Breast epithelium (tissue), 4 donors: ENCODE measurements at places on chromosomes 7 and 10.

GRCh38 chr10:125266966-125267365, 106.6 kb upstream of the CTBP2 start:
- no peak for DNase-seq

- peak; percentile 22 for DNase-seq
Measured at GRCh38 chr10:132303361-132304115, 4.2 kb downstream of the STK32C start.

DNA sequence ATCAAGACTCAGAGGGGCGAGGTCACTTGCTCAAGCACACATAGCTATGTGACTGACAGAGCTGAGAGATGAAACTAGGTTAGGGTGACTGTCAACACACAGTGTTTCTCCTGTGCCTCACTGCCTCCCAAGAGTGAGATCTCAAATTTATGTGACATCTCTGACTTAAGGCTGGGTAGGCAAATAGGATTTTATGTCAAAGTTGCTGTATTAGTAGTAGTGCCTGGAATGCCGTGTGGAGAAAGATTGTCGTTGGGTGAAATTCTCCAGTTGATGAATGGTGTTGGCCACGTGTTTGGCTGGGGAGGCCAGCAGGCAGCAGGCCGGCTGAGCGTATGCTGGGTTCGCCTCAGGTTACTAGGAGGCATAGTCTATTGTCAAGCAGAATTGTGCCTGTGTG, 148.3 kb upstream of the BMPER start:
- DNase-seq, result no peak

GRCh38 chr10:6590100-6590499, 10.0 kb upstream of the PRKCQ start:
- DNase-seq, result no peak

DNA sequence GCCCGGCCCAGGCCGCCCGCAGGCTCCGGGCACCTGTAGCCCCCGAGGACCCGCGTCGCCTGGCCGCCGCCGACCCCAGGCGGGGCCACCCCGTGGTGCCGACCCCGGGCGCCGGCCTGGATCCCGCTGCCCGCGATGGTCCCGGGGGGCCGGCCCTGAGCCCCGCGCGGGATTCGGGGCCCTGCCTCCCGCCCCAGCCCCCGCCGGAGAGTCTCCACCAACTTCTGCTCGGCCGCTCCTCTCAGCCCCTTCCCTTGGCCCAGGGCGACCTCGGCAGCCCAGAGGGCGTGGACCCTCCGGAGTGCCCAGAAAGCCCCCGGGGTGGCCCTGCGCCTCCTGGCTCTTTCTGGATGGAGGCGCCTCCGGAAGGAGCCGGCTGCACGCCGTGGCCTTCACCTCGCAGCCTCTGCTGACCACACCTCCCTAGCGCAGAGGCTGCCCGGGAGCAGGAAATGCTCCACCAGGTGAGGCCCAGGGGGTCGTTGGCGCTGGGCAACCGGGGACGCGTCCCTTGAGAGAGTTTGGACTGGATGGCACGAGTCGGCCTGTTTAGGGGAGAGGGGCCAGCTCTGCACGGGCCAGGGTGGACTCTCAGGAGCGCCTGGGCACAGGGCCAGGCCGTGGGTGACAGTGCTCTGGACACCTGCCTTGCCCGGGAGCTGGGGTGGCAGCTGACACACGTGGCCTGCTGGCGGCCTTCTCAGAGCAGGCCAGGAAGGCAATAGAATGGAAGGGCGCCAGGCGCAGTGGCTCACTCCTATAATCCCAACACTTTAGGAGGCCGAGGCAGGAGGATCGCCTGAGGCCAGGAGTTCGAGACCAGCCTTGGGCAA, 529 bp downstream of the ZNF853 start:
- DNase-seq, result no peak

GRCh38 chr10:132904181-132904813, 38.1 kb downstream of the CFAP46 start:
- DNase-seq, result no peak

GRCh38 chr10:132192076-132192975, 5.6 kb downstream of the DPYSL4 start:
- DNase-seq, result no peak

GRCh38 chr7:156496363-156496769, 144.2 kb upstream of the RNF32 start:
- DNase-seq, result no peak

- DNase-seq, result no peak
Measured at GRCh38 chr7:29289156-29290021, 94.8 kb downstream of the CHN2 start.

DNA sequence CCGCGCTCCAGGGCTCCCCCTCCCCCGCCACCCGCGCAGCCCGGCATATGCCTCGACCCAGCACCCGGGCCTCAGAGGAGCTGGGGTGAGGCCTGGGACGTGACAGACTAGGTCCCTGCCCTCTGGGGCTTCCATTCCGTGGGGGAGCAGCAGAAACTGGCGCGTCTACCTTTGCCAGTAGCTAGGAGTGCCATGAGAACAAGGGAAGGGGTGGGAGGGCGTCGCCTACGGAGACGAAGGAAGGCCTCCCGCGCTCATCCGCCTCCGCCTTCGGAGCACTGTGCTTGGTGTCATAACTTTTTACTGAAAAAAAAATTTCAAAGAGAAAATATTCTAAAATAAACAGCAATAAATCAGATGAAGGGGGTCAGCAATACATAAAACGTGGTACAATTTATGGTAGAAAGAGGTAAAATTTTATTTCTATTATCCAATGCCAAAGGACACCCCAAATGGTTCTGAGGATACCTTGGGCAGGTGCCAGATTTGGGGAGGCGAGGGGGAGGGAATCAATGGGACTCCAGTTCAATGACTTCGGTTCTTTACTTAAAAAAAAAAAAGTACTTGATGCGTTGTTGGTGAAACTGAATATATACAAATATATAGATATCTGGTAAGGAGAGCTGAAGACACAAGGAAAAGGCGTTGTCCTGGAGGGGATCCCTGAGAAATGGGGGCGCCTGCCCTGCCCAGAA, 35.1 kb upstream of the GRID1 start:
- no peak for DNase-seq

GRCh38 chr7:91405092-91405788, 141.0 kb downstream of the FZD1 start:
- DNase-seq, result no peak
